Panc1 (cell line): ENCODE measurements at places on chromosomes 16 and 17.

DNA sequence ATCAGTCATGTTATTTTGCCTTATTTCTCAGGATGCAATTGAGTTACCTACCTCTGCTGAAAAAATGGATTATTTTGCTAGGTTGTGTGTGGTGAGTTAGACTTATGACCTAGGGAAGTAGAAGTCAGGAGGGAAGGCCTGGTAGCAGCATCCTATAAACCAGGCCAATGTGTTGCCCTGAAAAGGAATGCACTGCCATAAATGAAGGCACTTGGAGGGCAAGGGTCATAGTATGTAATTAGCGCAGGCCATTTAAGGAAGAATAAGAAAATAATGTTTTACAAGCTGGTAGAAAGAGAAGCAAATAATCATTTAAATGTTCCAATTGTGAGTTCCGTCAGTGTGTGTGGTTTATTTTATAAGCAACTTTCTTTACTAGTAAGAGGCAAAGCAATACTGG, 698.8 kb downstream of the KCNJ2 start:
- no peak for DNase-seq

DNA sequence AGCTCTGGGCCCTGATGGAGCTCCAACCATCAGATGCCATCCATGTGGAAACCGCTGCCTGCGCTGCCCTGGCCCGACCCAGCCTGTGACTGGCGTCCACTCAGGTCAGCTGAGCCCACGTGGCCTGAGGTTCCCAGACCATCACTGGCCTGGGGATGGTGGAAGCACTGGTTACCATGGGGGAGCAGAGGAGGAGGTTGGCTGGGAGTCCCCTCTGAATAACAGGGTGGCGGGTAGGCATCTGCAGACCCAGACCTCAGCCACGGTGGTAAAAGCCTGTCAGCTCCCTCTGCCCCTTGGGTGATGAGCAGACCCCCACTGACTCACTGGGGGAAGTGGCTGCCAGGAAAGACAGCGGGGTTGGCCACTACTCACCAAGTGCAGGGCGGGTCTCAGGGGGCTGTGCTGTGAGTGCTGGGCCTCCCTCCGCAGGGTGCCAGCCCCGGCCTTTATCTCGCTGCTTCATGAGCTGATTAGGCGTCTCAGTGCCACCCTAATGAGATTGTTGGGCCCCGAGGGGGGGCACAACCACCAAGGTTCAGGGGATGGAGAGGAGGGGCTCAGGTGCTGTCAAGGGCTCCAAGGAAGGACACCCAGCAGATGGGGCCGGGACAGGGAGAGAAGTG, at the start of gene PDE6G:
Gene PDE6G, minus strand, starts transcription at position 425 of the 626 bp plus-strand sequence. CDS start 3,237 bp downstream, outside the sequence.
- no peak for DNase-seq

- DNase-seq: no peak
These were observed 545.1 kb downstream of the MAF start for GRCh38 chr16:79055251-79055970.

- no peak for DNase-seq
These were observed 49.3 kb downstream of the B9D1 start for GRCh38 chr17:19313066-19313745.

GRCh38 chr16:14641206-14641605, 8.5 kb downstream of the BFAR start:
- no peak for DNase-seq

DNA sequence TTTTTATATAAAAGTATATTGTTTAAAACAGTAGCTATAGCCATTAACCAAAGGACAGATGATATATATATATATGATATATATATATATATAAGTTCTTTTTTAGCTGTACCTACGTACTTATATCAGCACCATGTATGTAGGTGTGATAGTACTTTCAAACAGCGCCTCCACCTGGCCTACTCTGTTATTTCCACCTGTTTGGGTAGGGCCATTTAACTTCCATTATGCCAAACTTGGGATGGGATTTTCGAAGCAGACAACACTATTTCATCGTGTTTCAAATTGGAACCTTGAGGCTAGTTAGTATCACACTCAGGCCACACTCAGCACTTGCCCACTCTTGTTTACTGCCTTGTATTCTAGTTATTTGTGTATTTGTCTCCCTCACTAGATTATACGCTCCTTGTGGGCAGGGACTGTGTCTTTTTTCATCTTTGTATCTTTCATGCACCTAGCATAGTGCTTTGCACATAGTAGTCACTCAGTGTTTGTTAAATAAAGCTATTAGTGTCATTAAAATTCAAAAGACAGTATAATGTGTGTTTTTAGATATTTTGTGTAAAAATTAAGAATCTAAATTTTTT, 11.8 kb upstream of the CLTC start:
- no peak for DNase-seq

DNA sequence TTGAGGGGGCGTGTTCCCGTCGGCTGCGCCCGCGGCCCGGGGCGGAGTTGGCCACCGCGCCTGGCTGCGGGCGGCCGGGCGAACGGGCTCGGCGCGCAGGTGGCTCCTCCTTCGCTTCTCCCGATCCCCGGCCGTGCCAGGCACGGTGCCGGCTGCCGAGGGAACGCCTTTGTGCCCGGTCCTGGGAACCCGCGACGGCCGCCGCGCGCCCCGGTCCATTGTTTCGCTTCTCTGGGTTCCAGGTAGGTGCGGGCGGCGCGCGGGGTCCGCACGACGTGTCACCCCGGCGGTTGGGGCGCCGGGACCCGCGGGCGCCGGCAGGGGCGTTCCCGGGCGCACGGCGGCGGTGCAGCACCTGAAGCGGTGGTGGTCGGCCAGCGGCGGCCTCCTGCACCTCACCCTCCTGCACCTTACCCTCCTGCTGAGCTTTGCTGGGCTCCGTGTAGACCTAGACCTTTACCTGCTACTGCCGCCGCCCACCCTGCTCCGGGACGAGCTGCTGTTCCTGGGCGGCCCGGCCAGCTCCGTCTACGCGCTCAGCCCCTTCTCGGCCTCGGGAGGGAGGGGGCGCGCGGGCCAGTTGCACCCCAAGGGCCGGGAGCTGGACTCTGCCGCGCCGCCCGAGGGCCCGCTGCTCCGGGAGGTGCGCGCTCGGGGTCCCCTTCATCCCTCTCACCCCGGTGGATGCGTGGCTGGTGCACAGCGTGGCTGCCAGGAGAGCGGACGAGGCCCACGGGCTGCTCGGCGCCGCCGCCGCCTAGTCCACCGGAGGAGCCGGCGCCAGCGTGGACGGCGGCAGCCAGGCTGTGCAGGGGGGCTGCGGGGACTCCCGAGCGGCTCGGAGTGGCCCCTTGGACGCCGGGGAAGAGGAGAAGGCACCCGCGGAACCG, 99.9 kb downstream of the EFCAB13 start:
- DNase-seq: no peak

DNA sequence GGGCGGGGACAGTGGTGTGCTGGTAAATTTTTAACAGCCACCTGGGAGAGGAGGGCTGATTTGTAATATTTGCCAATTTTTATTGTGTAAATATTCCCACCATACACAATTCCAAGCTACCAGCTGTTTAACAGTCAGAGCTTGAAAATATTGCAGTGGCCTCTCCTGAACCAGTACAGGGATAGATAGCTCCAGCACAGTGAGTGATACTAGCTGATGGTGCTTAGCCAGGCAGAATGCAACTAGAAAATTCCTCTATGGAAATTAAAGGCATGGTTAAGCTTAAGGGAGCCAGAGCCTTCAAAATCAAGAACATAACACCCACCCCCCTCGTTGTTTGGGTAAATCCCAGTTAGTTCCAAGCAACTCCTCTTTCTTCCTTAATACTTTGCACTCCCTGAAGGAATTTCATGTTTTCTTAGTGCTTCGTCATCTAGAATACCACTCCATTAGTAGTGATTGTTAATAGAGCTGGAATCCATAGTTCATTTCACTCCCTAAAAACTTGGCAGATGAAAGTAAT, 96.6 kb downstream of the CYB561 start:
- DNase-seq: no peak

- DNase-seq: no peak
These were observed 13.8 kb upstream of the SP2 start for GRCh38 chr17:47882247-47882646.

GRCh38 chr16:28289048-28289447, 3.3 kb upstream of the SBK1 start:
- no peak for DNase-seq

DNA sequence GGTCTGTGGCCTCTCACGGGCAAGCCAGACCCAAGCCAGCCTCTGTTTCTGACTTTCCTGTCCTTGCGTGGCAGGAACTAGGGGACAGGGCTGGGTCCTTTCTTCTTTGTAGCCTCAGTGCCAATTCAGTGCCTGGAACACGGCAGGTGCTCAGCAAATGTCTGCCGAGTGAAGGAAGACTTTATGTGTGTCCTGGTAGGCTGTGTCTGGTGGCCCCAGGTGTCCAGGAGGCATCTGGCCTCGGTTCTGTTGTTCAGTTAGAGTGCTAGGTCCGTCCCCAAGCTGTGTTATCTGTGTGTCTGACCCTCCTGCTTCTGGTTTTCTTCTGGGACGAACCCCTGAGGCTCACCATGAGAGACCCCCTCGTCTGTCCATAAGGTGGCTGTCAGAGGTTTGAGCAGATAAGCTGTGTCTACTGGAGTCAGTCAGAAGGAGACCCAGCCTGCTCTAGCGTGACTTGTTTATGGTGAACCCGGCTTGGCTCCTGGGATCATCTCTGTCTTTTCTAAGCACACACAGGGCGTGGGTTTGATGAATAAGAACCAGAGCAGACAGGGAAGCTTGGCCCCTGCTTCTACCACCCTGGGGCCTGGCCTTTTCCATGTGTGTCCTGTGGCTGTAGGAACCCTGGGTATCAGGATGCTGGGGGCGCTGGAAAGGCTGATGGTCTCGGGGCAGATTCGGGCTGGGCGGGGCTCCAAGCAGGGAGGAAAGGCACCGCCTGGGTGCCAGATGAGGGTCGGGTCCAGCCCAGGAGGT, 39.3 kb downstream of the ENGASE start:
- DNase-seq: no peak

DNA sequence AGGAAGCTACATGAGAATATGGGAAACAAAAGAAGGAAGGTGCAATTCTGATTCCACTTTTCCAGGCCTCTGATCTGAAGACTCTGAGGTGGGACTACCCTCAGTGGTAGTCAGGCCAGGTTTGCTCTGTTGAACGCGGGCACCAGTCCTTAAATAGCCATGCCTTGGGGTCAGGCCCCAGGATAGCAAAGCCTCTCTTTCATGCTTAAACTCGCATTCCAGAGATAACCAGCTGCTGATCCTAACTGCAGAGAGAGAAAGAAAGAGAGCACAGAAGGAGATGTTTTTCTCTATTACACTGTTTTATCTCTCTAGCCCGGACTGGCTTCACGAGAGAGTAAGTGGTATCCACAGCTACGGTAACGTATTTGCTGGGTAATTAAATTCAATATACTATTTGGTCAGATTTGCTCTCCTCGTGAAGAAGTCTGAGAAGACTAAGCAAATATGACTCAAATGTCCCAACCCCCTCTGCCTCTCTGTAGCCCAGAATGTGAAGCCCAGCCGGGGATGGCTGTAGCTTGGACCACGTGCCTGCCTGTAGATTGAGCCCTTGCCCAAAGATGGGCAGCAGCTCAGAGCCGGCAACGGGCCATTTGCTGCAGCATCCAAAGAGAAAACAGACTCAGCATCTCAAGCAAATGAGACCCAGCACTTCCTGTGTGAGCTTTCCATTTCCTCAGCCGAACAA, 122.2 kb downstream of the SMG6 start:
- DNase-seq: no peak

DNA sequence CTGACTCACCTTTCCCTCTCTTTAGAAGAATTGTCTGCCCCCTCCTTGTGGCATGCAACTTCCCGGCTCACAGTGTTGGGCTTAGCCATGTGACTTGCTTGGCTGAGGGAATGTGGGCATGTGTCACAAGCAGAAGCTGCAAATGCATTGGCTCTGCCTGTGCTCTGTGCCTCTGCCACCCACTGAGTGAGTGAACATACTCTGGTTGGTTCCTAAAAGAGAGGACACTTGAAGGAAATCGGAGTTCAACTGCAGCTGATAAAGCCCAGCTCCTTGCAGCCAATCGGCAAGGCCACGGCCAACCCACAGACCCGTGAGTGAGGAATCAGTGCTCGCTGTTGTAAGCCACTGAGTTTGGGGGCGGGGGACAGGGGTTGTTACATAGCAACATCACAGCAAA, 10.9 kb upstream of the GINS2 start:
- DNase-seq: no peak

DNA sequence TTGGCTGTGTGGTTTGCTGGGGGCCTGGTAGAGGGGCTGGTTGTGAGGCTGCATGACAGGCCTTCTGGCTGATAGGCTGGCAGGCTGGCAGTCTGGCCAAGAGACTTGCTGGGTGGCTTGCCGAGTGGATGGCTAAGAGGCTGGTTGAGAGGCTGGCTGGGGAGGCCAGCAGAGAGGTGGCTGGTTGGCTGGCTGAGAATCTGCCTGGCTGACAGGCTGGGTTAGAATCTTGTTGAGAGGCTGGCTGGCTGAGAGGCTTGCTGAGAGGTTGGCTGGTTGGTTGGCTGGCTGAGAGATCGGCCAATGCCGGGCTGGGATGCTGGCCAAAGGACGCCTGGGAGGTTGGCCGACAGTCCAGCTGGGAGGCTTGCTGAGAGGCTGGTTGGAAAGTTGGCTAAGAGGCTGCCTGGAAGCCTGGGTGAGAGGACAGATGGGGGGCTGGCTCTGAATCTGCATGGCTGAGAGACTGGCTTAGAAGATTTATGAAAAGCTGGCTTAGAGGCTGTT, 35.9 kb upstream of the ACSM2B start:
- DNase-seq: no peak

DNA sequence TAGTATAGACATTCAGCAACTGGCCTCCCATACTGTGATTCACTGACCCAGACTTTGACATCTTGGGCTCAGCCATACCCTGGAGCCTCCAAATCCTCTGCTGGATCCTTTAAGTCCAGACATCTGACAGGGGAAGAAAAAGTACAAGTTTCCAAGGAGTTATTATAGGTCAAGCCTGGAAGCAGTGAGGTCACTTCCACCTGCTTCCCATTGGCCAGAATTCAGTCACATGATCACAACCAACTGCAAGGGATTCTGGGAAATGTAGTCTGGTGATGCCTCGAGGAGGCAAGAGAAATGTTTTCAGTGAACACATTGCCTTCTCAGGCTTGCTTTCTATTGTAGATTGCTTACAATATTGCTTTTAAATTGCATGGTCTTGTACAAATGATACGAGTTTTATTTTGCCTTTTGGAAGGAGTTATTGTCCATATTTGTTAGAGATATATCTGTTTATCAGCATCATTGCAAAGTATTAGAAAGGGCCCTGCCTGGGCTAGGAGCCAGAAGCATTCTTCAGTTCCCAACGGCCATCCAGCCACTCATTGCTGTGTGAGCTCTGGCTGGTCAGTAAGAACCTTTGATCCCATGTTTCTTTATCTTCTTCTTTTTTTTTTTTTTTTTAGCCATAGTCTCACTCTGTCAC, 696.9 kb downstream of the WWOX start:
- no peak for DNase-seq
